ENCODE measurements at places on chromosomes 5 and 9.

DNA sequence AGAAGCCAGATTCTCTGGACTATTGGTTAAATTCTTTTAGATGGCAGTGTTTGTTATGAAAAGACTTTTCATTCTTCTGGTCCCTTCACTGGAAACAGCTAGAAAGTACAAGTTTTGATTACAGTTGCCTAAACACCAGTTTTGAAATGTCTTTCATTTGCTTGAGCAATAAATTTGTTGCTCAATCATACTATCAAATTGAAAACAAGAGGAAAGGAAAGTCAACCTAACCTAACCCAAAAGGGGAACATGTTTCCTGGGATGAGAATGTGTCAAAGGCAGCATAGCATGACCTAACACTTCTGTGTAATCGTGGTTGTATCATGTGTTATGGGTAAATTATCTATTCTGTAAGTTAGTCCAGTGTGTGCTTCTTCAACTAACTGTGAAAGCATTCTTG, 213.2 kb downstream of the TMC1 start:
- no peak for DNase-seq

GRCh38 chr9:1604942-1605560, 410.1 kb upstream of the SMARCA2 start:
- DNase-seq = no peak

DNA sequence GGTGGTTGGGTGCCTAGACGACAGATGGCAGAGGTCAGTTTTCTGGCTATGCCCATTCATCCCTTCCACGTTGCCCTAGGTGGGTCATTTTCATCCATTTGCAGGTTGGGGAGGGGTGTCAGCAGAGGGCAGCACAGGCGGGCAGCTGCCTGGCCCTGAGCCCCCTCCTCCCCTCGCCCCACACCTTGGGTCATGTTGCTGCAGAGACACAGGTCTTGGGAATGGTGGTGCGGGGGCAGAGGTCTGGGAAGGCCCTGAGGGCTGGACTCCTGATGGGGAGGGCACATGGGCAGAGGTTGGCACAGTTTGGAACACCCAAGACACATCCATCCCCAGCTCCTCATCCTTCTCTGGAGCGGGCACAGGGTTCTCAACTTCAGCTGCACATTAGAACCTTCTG, 103.2 kb upstream of the LMX1B start:
- DNase-seq = no peak

GRCh38 chr9:6543204-6543603, 102.3 kb downstream of the GLDC start:
- DNase-seq = no peak

- no peak for DNase-seq
Observed at GRCh38 chr9:136742591-136743391, at the start of gene LCN10. LCN10 (minus strand) TSS chr9:136742940; CDS start chr9:136742903, 37 bp downstream.

GRCh38 chr9:34524349-34524748, 1.6 kb upstream of the ENHO start:
- no peak for DNase-seq

DNA sequence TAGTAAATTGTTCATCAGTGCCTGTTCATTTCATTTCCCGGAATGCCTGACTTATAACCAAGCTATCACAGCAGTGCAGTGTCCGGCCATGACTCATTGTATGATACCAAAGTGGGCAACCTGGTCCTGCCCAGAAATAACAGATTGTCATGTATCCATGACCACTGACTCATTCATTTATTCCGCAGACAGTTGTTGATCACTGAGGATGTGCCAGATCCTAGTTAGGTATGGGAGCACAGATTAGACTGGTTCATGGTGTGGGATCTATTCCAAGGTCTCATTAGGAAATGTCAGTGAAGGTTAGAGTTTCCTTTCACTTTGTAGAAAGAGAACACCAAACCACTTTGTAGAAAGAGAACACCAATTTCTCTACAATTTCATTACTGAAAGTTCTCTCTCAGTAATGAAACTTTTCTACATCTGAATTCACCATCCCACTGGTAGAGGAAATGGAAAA, 8.7 kb downstream of the NREP start:
- no peak for DNase-seq

- no peak for DNase-seq
Observed at GRCh38 chr5:29899583-29899982, 1293.9 kb upstream of the CDH6 start.

DNA sequence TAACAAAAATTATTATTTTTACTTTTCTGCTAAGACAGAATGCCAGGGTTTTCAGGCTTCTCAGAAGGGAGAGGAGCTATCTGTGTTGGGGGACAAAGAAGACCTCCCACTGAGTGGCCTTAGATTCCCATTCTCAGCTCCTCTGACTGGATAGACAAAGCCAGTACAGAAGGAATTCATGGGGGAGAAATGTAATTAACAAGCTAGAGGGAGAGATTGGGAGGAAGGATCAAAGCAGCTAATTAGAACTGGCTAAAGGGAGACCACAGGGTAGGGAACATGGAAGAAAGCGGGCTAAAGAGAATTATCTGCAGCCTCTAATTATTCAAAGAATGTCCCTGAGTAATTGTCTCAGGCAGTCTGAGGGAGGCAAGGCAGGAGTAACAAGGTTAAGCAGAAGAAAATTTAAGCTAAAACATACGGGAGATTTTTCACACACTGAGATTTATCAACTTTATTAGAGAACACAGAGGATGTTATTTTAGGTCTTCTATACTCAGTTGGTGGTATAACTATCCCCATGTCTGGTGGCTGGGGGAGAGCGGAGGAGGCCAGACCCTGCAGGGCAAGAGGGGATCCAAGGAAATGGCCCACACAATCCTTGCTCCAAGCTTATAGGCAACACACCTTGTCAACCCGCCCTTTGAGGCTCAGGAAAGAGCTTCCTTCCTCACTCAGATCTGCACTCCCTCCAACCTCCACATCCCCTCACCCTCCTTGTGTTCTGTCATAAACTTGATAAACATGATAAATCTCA, 87.7 kb upstream of the LRRTM2 start:
- no peak for DNase-seq

DNA sequence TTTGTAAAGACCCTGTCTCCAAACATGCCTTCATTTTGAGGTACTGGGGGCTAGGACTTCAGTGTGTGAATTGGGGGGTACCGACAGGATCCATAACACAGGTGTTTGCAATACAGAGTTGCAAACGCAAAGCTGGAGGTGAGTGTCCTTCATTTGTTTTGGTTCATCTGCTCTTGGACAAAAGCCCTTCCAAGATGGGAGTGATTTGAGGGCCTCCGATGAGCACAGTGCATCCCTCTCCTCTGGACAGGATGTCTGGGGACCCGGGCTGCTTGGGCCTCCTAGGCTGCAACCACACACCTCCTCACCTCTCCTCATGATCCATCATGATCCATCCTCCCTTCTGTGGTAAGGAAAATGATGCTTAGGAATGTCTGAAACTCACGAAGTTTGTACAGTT, 23.8 kb downstream of the FGD3 start:
- DNase-seq = no peak

- no peak for DNase-seq
Observed at GRCh38 chr9:93188426-93189368, 4.8 kb downstream of the WNK2 start.

GRCh38 chr5:159783726-159784247, 132.5 kb upstream of the ADRA1B start:
- DNase-seq = no peak

DNA sequence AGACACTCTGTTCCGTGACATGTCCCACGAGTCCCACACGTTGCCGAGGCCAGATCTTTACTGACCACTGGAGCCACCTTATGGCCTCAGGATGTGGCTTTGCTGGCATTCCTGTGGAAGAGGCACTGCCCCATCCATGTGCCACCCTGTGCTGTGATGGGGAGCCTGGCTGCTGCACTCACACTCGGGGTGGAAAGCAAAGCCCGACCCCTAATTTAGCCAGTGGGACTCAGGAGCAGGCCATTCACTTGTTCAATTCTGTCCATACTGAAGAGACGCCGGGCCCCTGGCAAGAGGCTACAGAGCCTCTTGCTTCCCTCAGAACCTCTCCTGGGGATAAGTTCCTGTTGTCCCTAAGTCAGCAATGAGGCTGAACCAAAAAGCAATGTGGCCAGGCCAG, 18.6 kb upstream of the CEP72 start:
- DNase-seq = no peak

DNA sequence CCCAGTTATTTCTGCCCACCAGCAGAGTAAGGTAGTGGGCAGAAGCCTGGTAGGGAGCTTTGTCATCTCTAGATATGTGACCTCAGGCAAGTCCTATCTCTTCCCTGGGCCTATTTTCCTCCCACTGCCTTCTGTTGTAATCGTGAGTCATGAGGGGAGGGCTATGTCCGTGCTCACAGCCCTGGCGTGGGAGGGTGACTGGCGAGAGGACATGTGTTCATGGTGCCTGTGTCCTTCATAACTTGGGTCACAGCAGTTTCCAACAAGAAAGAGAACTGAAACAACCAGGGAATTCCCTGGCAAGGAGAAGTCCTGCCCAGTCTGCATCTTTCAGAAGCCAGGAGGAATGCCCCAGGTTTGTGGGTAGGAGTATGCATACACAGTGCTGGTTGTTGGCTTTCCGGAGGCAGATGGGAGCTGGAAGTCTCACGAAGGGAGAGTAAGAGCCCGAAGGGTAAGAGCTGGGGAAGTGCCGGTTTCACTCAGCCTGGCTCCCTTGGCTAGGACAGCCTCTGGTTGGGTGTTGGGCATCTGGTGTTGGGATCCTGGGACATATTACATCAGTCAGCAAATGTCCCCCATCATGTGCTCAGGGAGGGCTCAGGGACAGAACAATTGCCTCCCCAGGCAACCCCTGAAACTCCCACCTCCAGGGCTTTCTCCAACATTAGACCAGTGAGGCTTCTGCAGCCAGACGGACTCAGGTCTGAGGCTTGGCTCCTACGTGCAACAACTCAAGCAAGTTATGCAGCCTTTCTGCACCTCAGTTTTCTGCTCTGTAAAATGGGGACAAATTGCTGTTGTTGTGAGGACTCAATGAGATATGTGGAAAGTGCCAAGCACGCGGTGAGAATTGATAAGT, 4.3 kb upstream of the TIFAB start:
- no peak for DNase-seq

DNA sequence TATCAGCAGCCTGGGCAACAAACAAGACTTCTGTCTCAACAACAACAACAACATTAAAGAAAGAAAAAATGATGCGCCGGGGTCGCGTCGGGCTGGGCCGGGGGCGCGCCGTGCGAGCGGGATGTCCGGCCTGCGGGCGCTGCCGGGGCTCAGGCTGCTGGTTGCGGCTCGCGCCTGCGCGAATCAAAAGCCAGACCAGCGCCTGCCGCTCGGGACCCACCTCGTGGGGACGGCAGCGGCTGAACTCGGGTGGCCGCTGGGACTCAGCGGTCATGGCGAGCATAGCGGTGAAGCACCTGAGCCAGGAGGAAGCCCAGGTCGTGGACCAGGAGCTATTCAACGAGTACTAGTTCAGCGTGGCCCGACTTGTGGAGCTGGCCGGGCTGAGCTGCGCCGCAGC, 11.9 kb upstream of the NHP2 start:
- no peak for DNase-seq

- DNase-seq = no peak
Observed at GRCh38 chr5:147690595-147690994, 91.9 kb downstream of the JAKMIP2 start.

DNA sequence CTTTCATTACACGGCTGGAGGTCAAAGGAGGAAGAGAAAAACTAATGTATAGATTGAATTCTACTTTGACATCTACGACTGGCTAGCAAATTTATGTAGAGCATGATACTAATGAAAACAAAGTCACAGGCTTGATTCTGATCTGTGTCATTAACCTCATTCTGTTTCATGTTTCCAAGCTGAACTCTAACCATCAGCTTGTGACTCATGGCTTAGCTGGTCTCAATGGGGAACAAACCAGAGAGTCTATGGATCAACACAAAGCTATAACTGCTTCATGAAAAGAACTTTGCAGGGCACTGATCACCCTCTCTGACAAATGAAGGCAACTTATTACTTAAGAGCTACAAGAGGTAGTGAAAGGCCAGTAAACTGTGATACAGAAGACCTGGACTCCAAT, 23.6 kb upstream of the PDE4D start:
- DNase-seq = no peak

- no peak for DNase-seq
Observed at GRCh38 chr5:10233011-10233410, 16.7 kb downstream of the ATPSCKMT start.

DNA sequence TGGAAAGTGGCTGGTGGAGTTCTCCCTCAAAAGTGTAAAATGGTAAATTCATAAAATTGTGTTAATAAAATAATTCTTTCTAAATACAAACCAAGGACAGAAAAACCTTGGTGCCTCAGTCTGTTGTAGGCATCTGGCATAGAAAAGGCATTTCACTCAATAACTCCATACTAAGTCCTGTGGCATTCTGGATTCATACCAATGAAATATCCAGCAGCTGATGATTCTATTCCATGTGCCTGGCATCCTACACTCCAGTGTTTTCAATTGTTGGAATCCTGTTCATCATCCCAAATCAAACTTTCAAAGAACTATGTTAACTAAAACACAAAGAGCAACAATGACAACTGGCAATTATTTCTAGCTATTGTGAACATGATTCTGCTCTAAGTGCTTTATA, 21.6 kb upstream of the ALDH1A1 start:
- no peak for DNase-seq

DNA sequence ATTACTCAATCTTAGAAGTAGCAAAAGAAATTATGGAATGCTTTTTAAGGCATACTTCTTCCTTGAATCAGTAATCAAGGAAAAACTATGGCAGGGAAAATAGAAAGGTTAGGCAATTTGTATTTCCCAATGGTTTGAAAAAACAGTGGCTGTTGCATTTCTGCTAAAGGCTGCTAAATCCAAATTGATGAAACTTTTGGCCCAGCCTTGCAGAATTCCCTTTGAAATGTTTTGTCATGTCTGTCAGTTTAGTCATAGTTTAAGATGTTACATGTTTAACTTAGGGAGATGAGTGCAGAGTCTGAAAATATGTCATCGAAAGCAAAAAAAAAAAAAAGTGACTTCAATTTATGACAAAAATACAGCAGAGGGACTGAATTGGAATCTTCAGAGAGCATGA, 878.9 kb upstream of the WWC1 start:
- DNase-seq = no peak

DNA sequence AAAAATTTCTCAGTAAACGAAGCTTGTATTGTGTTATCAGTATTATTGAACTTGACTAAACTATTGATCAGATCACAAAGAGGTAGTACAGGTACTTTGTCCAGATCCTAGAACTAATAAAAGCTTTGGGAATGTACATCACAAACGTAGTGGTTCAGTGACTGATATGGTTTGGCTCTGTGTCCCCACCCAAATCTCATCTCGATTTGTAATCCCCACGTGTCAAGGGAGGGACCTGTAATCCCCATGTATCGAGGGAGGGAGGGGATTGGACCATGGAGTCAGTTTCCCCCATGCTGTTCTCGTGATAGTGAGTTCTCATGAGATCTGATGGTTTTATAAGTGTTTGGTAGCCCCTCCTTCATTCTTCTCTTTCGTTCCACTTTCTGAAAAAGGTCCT, 100.9 kb downstream of the ARRDC3 start:
- no peak for DNase-seq

- no peak for DNase-seq
Observed at GRCh38 chr9:125652759-125653158, 54.2 kb downstream of the MAPKAP1 start.

- DNase-seq = no peak
Observed at GRCh38 chr9:33107762-33108161, 31.3 kb upstream of the SMU1 start.
